ENCODE measurements at places on chromosomes 12 and 14.

DNA sequence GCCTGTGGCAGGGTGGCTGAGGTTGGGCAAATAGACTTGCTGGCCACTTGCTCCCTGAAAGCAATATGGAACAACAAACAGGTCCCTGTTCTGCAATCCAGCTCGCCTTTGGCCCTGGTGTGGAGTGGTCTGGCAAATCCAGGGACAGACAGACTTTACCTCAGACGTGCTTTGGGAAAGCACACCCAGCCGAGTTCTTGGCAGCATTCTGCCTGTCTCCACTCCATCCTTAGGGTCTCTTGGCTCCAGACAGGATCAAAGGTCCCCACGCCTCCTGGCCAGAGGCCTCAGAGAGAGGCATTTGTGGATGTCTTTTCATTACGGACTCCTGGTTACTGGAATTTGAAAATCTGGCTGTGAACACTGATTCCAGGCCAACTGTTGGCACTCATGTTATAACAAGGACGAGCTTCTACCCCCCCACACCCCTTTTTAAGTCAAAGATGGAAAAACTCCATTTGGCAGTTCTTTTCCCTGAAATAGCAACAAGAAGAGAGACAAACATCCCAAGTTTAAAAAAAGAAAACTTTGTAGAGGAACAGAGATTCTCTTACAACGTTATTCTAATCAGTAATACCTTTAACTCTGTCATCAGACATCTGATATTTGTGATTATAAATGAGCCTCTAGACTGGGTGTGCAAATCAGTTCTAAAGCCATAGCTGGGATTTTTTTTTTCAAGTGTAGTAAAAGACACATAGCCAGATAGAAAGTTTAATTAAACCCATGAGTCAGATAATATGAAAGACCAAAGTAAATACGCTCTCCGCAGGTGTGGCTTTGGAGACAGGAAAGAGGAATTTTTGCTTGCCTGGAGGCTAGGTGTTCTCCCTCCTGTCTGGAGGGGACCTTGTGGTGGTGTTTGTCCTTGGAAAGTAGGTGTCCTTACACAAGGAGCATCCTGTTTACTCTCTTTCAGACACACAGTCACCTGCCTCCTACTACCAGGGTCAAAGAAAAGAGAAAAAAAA is 60.7 kb downstream of the GALNT8 start:
- DNase-seq, result no peak

- DNase-seq, result no peak
Observed at GRCh38 chr12:5063149-5063548, 19.5 kb downstream of the KCNA5 start.

- DNase-seq, result no peak
Observed at GRCh38 chr12:66571361-66571915, 107.4 kb downstream of the GRIP1 start.

GRCh38 chr14:89163031-89163636 is 253.9 kb downstream of the FOXN3 start:
- DNase-seq, result no peak
